Fibroblast of upper back skin (primary cell): ENCODE measurements at places on chromosomes 16 and 17.

GRCh38 chr16:50402298-50402895, 33.6 kb upstream of the BRD7 start:
- no peak for DNase-seq

GRCh38 chr17:4966844-4967538, 626 bp downstream of the SPAG7 start:
- peak; percentile 100 for DNase-seq

DNA sequence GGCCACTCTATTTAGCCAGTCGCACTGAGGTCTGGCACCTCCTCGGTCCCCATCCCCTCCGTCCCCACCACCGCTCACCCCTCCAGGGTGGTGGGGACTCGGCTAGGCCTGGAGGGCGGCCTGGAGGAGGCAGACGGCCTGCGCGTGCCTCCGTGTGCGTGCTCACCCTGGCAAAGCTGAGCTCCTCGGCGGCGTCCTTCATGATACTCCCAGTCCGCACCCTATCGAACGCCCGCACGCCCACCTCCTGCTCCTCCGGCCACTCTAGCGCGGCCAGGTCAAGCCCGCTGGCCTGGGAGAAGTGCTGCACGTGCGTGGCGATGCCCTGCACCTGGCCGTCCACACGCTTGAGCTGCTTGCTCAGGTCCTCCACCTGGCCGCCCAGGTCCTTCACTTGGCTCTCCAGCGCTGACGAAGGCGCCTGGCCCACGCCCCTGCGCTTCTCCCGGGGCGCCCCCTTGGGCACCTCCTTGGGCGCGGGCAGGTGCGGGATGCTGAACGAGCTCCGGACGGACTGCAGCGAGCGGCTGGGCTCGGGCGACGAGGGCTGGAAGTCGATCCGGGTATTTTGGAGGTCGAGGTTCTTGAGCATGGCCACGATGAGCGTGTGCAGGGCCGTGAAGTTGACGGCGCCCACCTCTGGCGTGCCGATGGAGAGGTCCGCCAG, 644 bp downstream of the QRICH2 start:
- no peak for DNase-seq

GRCh38 chr16:19393226-19394111, 24.2 kb upstream of the TMC5 start:
- DNase-seq, result peak; percentile 9

DNA sequence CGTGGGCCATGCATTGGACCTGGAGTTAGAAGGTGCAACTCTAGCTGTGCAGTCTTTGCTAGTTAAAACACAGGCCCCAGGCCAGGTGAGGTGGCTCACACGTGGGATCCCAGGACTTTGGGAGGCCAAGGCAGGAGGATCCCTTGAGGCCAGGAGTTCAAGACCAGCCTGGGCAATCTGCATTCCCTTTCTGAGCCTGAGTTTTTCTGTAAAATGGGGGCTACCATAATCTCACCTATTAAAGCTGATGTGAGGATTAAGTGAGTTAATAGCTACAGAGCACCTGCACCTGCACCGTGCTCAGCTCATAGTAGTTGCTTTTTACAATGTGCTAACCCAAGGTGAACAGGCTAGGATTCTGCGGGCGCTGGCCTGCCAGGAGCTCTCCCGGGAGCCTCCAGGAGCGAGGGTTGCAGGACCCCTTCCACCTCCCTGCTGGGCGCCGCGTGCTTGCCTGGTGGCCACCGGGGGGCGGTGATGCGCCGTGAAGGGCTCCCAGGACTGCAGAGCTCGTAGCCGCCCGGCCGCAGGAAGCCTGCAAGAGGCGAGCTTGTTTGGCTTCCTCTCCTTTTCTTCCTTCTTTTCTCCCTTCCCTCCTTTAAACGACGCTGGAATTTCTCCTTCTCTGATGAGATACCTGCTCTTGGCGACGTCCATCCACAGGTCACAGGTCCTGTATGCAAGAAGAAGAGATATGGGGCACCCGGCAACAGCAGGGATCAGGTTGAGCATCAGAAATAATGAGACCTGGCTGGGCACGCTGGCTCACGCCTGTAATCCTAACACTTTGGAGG, 51.3 kb downstream of the ZFP90 start:
- peak; percentile 54 for DNase-seq

DNA sequence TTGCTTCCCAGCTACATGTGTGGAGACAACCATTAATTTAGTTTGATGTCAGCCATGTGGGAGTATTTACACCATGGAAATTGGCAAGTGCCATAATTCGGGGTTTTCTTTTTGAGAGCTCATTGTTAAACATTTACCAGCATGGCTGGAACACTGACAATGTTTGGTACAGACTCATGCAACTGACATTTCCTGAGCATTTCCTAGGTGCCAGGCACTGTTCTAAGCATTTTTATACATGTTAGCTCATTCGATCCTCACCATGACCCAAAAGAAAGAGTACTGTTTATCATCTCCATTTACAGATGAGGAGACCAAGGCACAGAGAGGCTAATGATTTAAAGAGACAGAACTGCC, 86.9 kb downstream of the FOXL1 start:
- peak; percentile 75 for DNase-seq

DNA sequence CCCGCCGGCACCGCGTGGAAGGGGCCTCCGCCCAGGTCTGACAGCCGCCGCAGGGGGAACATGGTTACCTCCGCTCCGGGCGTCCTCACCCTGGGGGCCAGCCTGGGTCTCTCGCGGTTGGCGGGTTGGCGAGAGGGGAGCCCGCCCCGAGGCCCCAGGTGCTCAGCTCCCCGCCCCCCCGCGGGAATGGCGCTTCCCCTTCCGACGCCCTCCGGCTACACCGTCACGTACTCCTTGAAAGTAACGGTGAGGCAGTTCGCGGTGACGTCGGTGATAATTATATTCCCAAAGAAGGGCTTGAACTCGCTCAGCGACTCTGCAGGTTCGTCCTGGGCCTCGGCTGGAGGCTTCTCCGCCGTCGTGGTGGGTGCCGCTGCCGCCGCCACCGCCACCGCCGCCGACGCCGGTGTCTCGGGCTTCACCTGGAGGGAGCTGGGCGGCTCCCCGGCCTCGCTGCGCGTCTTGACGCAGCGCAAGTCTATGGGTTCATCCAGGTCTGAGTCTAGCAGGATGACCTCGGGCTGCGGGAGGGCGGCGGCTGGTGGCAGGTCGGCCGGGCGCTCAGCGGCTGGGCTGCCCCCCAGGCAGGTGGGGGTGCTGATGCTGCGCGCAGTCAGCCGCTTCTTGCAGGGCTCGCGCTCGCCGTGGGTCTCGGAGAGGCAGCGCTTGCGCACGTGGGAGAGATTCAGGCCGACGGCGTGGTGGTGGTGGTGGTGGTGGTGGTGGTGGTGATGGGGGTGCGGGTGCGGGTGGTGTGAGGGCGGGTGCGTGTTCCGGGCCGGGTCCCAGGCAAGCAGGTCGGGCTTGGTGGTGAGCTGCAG, 5.3 kb downstream of the CBX4 start:
- no peak for DNase-seq

GRCh38 chr16:51556694-51557340, 405.7 kb upstream of the SALL1 start:
- DNase-seq, result peak; percentile 93

GRCh38 chr16:3119701-3120408, 7.5 kb downstream of the ZNF205 start:
- no peak for DNase-seq

GRCh38 chr17:29032857-29033197, 10.1 kb upstream of the PIPOX start:
- no peak for DNase-seq
